ENCODE measurements at places on chromosomes 4 and X. TPM values are rescaled to one million over a fixed set of nuclear protein-coding genes. Genes with fewer than 3 reads are reported as not detected.
A peak's percentile ranks its signal among the peaks of the same experiment; 100 is the strongest.

- no peak overlapping the region for H3K27ac ChIP-seq
- H3K36me3 ChIP-seq: no peaks in the 10 kb centered on the region
- peaks cover 4% of the 10 kb centered on the region for H3K27me3 ChIP-seq
- H3K4me1 ChIP-seq: peaks cover 9% of the 10 kb centered on the region
- DNase-seq: no peak
Observed at GRCh38 chr4:139171876-139172691, 4.9 kb downstream of the ELF2 start.

- H3K27me3 ChIP-seq: no peaks in the 10 kb centered on the region
- H3K36me3 ChIP-seq: no peaks in the 10 kb centered on the region
- no peak overlapping the region for H3K27ac ChIP-seq
- H3K4me1 ChIP-seq: peaks cover 4% of the 10 kb centered on the region
- no peak overlapping the region for H3K4me3 ChIP-seq
- DNase-seq: peak; percentile 4
Observed at GRCh38 chr4:7892212-7893019, 47.2 kb downstream of the AFAP1 start.

DNA sequence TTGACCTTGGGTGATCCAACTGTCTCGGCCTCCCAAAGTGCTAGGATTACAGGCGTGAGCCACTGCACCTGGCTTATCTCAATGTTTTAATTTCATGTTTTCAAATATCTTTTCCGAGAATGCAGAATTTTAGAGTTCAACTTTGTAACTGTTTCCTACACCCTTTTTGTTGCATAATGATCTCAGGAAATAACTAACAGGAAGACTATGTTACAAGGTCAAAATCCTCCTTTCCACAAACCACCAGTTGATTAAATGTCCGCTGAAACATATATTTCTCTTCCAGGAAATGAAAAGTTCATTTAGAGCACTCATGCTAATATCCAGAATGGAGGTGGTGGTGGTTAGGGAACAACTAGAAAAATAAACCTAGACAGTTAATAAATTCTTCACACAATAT, 377.8 kb downstream of the PPP4R3C start:
- no peaks in the 10 kb centered on the region for H3K27me3 ChIP-seq
- no peak overlapping the region for H3K27ac ChIP-seq
- peaks cover 4% of the 10 kb centered on the region for H3K4me1 ChIP-seq
- no peaks in the 10 kb centered on the region for H3K36me3 ChIP-seq
- no peak for DNase-seq
- no peak overlapping the region for H3K4me3 ChIP-seq

The SRPK3 gene
- not detected for total RNA-seq

The ETNPPL gene
- 0.19 TPM for total RNA-seq

All from neural progenitor cell (in vitro differentiated cells).